ENCODE measurements at places on chromosomes 16 and 17.

DNA sequence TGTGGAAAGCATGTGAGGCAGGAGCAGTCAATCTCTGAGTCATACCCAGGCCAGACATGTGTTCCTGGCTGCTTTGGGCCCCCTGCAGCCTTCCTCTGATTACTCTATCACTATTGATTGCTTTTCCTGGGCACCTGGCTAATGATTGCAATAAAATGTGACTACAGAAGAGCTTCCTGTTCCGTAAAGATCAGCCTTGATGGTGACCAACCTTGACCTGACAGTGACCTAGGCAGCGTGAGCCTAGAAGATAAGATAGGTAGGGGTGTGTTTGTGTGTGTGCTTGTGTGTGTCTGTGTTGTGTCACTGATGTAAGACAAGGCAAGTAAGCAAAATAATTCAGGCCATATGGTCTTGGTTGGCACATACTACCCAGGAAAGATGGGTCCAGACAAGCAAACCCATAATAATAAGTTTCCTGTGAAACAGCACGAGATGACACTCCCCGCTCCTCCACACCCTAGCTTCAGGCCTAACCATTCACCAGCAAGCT, 367.7 kb upstream of the CDH11 start:
- no peak for DNase-seq

DNA sequence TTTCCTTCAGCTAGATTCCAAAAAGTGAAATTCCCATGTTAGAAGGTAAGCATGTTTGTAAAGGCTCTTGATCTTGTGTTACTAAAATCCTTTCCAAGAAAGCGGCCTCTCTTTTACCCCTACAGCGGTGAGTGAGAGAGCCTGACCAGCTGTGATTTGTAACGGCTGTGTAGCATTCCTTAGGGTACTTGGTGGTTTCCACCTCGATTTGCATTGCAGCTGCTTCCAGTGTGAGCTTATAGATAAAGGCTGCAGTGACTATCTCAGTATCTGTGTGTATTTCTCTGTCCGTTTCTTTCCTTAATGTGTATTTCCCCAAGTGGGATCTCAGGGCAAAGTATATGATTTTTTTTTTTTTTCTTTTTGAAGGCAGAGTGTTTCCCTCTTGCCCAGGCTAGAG, 169.4 kb downstream of the SNX29 start:
- no peak for DNase-seq

- DNase-seq, result no peak
Measured at GRCh38 chr17:17816240-17816814, 20.5 kb downstream of the SREBF1 start.

DNA sequence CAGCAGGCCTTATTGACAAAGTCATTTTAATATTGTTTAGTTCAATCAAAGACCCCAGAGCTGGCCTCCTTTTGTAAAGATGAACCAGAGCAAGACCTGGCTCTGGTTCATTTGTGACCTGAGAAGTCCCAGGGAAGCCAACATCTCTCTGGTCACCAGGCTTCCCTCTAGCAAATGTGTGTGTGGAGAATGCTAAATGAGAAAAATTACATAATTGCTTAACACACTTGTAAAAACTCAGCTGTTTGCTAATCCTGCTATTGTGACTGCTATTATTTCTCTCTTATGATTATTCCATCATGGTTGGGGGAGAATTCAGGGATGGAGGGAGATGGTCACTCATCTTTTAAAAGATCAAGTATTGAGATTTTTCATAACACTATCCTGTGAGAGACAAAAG, 94.3 kb upstream of the CLEC3A start:
- DNase-seq, result no peak

DNA sequence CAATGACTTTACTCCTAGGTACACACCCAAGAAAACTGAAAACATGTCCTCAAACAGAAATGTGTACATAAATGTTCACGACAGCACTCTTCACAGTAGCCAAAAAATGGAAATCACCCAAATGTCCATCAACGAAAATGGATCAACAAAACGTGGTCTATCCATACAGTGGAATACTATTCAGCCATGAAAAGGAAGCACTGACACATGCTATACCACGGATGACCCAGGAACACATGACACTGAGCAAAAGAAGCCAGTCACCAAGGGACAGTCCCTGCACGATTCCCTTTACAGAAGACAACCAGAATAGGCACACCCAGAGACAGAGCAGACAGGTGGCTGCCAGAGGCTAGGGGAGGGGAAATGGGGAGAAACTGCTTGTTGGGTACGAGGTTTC, 11.3 kb downstream of the ZNF500 start:
- DNase-seq, result no peak

- DNase-seq, result no peak
Measured at GRCh38 chr16:79982361-79982760, 381.8 kb upstream of the MAF start.

DNA sequence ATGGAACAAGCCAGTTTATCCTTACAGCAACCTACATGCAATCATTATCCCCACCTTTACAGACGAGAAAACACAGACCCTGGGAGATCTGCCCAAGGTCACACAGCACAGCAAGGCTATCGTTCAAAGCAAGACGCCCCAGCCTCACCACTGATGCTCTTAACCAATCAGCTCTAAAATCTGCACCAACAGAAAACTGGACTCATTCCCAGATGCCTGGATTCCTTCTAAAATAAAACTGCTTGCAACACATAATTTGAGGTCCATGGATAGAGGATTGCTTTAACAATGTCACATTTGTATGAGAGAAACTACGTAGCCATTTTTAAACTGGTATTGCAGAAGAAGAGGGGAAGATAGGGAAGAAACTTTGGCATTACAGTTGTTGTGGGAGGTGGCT, 6.8 kb downstream of the COTL1 start:
- no peak for DNase-seq

- no peak for DNase-seq
Measured at GRCh38 chr17:6651919-6652452, 424 bp downstream of the C17orf100 start.

- DNase-seq, result no peak
Measured at GRCh38 chr16:27598931-27599565, 49.1 kb downstream of the KATNIP start.

DNA sequence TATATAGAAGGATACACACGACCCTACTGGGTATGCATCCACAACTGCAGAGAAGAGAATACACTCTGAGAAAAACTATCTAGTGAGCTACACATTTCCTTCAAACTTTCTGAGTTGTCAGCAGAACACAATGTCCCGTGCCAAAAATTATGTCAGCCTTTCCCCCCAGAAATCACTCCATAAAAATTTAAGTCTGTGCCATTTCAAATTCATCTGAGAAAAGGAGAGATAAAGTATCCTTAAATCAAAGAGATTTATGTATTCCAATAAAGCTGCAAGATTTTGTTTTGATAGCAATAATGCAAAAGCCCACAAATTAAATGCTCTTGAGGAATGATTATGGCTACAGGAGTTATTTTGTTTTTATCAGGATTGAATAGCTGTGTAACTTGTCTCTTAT, 760.1 kb downstream of the CDH11 start:
- no peak for DNase-seq

DNA sequence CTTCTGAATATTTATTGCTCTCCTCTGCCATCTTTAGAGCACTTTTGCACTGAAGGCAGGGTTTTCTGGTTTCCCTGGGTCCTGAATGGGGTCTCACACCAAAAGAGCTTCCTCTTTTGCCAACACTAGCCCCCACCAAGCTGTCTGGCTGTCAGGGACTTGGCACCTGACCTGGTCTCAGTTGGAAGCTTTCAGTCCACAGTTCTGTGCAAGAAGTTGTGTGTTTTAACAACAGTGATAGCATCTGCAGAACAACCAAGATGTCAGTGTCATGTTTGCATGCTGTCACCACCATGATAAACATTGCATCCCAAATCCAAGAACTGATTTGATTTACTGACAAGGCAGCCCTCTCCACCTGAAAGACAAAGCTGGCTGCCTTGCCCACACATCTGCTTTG, 448.5 kb upstream of the CCL2 start:
- no peak for DNase-seq

DNA sequence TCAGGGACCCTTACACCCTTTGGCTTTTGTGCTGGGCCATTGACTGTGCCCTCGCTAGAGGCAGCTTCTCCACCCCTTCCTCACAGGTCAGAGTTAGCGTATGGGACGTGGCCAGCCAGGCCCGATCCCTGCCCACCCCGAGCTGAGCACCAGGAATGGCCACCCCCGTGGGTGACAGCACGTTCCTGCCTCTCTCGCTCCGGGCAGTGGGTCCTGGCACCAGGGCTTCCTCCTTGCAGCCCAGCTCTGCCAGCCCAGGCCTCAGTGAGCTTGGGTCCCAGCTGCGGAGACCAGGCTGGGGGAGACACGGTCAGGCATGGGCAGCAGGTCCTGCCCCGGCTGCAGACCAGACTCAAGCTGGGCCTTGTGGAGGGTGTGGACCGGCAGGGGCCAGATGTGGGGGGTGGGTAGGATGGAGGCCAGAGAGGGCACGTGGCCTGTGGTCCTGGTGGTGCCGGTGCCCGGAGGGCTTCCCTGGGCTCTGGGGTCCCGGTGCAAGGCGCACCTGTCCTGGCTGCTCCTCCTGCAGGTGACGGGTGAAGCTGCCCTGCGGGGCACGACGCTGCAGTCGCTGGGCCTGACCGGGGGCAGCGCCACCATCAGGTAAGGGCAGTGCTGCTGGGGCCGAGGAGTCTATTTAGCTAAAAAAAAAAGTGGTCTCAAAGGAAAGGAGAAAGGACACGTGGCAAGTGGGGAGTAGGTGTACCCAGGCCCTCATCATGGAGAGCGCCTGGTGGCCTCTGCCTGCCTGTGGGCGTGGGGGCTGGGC, 18.2 kb downstream of the ASPSCR1 start:
- no peak for DNase-seq

DNA sequence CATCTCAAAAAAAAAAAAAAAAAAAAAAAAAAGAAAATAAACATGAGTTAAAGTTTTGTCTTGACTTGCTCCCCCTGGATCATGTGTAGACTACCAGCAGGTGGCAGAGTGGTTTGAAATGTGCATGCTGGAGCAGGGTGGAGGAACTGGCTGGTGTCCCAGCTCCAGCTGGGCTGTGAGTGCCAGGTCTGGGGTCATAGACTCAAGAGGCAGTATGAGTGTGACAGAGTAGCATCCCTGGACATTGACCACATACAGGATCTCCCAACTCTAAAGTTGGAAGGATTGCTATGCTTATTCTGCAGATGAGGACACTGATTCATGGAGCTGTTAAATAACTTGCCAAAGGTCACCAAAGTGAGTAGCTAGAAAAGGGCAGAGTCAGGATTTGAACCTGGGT, 198.0 kb upstream of the MPHOSPH6 start:
- DNase-seq, result peak; percentile 31

DNA sequence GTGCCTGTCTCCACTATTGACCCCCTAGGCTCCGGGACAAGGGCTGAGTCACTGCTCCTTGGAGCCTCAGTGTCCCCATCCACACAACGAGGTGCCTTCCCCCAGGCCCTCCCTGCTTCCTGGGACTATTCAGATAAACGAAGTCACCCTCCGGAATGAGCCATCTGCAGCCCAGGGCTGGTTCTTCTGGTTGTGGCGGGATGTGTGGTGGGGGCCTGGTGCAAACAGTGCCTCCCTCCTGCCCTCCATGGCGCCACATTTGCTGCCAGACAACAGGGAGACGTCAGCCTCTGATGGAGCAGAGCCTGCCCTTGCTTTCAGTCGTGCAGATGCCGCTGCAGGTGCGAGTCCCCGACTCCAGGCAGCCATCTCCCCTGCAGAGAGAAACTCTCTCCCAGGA, 5.1 kb upstream of the KRT16 start:
- no peak for DNase-seq

All from PC-3 (cell line).